HEK293T (cell line): ENCODE measurements at places on chromosomes 4 and X.

DNA sequence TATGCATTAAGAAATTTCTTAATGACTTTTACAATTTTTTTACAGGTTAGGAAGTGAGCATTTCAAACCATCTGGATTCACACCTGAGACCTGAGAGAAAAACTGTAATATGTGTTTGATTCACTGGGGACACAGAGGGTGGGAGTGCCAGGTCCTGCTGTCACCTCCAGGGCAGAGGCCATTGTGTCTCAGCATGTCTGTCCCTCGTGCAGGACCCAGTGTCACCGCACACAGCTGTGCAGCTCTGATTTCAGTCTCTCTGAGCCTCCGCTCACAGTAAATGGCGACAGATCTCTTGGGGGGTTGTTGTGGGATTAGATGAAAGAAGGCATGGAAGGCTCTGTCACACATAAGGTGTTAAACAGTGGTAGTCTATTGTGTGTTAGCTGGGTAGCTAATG lies 23.0 kb upstream of the CLDN24 start:
- no peak for DNase-seq

DNA sequence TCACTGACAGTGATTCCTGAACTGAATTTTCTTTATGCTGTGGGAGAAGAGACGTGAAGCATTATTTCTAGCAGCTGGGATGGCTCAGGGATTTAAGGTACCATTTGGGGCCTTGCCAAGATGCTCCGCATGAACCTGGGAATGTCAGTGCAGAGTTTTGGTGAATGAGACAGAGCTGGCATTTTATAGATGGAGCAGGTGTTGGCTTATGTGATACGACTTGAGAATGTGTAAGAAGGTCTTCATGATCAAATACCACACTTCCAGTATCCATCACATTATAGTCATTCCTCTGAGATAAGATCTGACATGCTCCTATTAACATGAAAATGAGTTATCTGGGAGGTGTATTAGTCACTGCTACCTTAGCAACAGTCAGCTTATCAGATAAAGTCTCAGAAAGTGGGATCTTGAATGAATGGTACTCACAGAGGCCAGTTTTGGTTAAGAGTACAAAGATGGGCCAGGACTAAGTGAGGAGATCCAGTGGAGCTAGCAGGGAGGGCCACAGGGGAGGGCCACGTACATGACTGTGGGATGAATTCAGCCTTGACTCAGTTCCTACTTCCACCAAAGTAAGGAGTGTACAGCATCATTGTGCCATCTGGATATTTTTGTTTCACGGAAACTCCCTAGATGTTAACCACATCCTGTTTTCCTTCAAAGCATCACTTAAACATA lies 116.7 kb downstream of the SPCS3 start:
- no peak for DNase-seq

- peak; percentile 27 for DNase-seq
Observed at GRCh38 chr4:17577665-17578481, 875 bp downstream of the LAP3 start.

- DNase-seq = no peak
Observed at GRCh38 chrX:78595901-78596502, 63.1 kb downstream of the RTL3 start.

DNA sequence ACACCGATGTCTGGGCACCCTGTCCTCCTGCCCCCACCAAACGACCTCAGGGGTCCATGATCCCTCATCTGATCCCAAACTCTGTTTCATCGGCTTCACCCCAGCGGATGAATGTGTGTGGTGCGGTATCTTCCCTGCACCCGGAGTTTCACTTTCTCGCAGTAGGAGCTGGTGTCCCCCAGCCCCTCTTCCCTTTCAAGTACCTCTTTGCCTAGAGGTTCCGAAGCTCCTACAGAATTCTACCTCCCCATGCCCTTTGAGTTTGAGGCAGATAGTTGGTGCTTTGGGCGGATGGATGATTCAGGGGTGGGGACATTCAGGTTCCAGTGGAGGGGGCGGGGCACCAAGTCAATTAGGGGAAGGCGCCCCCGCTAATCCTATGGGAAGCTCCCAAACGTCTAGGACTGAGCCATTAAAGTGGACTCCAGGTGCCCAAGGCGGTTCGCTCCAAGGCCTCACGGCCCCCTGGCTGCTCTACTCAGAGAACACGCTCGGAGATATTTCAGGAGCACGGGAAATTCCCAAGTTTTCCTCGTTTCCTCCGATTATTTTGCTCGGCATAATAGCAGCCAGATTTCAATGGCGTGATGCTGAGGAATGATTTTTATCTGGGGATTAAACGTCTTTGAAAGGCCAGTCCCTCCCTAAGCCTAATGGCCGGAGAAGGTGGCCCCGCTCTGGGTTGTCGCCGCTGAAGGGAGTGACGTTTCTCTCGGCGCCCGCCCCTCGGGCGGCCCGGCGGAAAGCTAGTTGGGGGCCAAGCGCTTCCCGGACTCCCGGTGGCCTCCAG lies 1.3 kb downstream of the MSX1 start:
- DNase-seq = peak; percentile 64

GRCh38 chrX:72666451-72666850 lies 47.7 kb downstream of the PHKA1 start:
- DNase-seq = no peak

DNA sequence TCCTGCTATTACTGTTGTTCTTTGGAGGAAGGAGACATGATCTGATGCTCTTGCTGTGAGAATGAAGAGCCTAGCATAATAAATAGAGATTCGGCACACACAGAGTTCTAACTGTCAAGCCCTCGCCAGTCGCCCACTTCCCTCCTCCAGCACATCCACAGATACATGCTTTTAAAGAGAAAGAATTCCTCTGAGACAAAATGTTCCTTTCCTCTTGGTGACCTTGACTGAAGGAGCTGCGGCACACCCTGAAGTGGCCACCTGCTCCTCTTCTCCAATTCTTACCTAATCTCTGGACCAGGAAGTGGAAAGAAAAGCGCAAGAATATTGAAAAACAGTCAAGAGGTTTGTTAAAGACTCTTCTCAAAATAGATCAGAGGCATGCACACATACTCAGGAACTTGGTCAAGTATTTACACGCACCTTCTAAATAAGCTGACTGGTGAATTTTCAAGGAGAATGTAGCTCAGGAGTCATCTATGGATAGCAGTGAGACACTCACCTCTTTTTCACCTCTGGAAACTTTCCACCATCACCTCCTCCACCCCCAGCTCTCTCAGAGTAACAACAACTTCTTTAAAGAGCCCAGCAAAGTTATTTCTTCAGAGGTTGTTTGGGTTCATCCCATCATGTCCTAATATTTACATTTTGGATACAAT lies 95.4 kb downstream of the PARM1 start:
- no peak for DNase-seq

GRCh38 chrX:15686818-15687685 lies 22.4 kb upstream of the CLTRN start:
- DNase-seq = peak; percentile 63

GRCh38 chr4:45741897-45742296 lies 382.0 kb downstream of the GABRG1 start:
- DNase-seq = no peak

DNA sequence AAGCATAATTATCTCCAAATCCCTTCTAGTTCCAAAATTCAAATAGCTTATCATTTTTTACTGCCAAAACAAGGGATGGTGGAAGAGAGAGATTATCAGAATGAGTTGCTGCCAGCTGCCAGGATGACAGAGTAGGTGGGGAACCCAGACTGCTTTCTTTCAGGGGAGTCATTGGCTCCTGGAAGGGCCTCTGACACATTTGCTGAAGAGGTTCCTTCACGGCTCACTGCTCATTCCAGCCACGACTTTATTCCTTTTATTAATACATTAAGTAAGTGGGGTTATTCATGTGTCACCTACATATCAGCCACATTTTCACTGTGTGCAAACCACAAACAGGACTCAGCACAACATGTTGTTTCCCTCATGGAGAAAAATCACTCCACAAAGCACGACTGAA lies 12.7 kb upstream of the SMIM43 start:
- no peak for DNase-seq

- no peak for DNase-seq
Observed at GRCh38 chr4:1603413-1604135, 80.5 kb downstream of the FAM53A start.

GRCh38 chrX:49272421-49272820 lies 2.8 kb downstream of the PPP1R3F start:
- no peak for DNase-seq

DNA sequence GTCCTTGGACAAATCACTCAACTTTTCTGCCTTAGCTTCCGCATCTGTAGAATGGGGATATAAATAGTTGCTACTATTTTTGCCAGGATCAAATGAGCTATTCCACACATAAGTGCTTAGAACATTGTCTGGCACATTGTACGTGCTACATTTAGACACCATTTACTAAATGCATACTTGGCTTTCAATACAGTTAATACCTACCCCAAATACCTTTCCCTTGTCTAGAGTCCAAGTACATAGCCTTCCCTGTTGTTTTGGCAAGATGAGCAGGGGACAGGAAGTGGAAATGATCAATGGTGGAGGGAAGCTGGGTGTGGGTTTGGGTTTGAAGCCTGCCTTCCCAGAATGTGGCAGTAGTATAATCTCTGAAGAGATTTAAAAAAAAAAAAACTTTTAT lies 82.0 kb downstream of the CHRDL1 start:
- DNase-seq = no peak

DNA sequence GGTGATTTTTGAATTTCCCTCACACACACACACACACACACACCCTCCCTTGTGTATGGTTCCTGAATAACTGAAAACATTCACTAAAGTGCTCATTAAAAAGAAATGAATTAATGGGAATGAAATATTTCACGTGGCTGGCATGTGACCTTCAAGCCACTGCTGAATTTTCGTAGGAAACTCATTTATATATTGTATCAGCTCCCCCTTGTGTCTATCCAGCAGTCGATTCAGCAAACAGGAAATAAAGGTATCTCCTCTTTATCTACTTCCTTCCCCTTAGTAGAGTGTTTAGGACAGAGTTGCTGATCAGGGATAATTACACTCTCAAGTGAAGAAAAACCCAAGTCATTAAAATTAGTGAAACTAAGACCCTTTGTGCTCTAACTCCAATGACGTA lies 912.6 kb upstream of the LCORL start:
- DNase-seq = no peak

DNA sequence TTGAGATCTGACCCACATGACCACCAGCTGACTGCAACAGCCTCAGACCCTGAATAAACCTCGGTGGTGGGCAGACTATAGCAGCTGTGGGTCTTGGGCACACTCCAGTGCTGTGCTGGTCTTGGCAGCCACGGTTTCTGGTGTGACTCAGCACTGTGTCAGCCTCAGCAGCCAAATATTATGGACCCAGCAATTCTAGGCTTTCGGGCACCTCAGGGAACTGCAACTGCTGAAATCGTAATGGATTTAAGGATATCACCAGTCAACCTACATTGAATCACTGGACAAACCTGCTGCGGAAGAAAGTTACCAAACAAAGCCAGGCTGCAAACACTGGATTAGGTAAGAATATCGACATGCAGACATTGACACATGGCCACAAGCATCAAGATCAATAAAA lies 10.5 kb upstream of the UBE2NL start:
- no peak for DNase-seq

GRCh38 chr4:53365121-53365485 lies 758 bp downstream of the SCFD2 start:
- peak; percentile 42 for DNase-seq

DNA sequence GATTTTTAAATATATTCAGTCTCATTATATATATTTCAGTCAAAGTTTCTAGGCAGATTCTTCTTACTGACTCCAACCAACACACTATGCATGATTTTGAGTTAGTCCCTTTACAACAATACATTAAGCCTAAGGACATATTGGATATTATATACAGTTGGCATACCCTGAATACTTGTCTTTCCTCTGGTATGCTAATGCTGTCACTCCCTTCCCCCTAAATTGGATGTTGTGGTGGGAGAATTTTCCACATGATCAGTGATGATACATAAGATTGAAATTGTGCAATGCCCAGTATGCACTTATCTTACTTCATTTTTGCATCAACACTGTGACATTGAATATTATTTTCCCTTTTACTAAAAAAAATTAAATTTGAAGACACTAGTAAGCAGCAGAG lies 935.2 kb downstream of the PCDH7 start:
- DNase-seq = no peak

DNA sequence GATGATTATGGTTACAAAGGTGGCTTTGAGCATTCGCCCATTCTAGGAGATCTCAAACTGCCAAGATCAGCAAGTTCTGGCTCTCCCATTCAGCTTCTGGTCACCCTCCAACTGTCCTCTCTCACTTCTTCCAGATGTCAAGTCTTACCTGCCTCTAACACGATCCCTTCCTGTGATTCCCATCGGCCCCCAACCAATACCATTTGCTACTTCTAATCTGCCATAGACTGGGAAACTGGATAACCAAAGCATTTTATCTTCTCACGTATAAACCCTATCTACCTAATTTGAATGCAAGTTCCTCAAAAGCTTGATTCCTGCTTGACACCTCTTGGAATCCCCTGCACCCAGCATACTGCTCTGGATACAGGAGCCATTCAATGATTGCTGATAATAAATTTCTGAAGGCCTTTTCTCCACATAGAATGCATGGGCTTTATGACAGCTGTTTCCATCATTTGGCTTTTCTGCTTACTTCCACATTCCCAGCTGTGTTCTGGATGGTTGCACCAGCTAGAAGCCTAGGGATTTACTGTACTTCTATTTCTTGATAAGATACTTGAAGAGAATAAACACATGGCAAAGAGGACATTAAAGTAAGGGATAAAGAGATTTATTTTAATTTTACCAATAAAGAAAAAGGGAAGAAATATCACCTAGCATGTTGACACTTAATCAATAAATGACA lies 9.6 kb downstream of the GPC4 start:
- DNase-seq = no peak

DNA sequence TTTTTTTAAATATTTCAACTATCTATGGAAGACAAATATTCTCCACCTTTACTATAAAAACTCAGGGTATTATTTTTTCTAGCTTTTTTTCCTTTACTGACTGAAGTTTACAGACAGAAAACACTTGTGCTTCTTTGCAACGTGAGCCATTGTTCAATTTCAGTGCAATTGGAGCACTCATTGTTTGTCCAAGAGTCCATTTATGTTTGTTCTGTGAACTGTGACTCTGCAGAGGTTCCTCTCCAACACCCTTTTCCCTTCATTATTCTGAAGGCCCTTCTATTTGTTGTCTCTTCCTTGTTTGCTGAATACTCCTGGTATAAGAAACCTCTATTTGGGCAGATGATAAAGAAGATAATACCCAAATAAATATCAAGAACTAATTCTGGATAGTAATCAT lies 37.4 kb downstream of the DAPP1 start:
- no peak for DNase-seq

GRCh38 chr4:48499551-48500066 lies 9.6 kb downstream of the ZAR1 start:
- no peak for DNase-seq

DNA sequence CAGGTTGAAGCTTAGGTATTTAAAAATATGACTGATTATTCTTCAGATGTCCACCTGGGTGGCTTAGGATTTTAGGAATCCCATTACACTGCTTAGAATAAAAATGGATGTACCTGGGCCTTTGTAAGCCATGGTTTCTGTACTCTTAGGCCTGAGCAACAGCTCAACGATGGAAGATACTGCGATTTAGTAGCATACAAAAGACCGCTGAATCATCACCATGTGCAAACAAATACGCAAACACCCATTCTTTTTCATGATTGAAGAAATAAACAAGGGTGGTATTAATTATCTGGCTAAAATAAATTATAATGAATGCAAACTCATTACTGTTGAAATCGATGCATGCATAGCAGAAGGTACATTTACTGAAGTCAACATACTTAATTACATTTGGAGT lies 188.9 kb downstream of the ZNF330 start:
- no peak for DNase-seq

- no peak for DNase-seq
Observed at GRCh38 chr4:184860018-184860779, 34.4 kb upstream of the ACSL1 start.
